Skeletal muscle cell (primary cell): ENCODE measurements at places on chromosomes 5 and 9.

GRCh38 chr9:127873223-127873691 lies 4.2 kb downstream of the AK1 start:
- DNase-seq: no peak

- DNase-seq: peak; percentile 37
Observed at GRCh38 chr5:56055287-56055686, 60.5 kb upstream of the IL6ST start.

DNA sequence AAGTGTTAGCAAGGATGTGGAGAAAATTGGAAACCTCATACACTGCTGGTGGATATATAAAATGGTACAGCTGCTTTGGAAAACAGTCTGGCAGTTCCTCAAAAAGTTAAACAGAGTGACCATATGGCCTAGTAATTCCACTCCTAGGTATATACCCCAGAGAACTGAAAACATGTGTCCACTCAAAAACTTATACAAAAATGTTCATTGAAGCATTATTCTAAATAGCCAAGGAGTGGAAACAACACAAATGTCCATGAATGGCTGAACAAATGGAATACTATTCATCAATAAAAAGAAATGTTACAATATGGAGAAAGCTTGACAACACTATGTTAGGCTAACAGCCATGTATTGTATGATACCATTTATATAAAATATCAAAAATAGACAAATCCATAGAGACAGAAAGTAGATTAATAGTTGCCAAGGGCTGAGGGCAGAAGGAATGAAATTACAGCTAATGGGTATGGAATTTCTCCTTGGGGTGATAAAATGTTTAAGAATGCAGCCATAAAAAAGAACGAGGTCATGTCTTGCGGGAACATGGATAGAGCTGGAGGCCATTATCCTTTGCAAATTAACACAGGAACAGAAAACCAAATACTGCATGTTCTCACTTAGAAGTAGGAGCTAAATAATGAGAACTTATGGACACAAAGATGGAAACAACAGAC lies 33.6 kb upstream of the FBP1 start:
- no peak for DNase-seq

- no peak for DNase-seq
Observed at GRCh38 chr9:134100040-134100439, 32.2 kb upstream of the BRD3 start.

GRCh38 chr5:143435210-143435657 lies 31.7 kb upstream of the NR3C1 start:
- DNase-seq: no peak

DNA sequence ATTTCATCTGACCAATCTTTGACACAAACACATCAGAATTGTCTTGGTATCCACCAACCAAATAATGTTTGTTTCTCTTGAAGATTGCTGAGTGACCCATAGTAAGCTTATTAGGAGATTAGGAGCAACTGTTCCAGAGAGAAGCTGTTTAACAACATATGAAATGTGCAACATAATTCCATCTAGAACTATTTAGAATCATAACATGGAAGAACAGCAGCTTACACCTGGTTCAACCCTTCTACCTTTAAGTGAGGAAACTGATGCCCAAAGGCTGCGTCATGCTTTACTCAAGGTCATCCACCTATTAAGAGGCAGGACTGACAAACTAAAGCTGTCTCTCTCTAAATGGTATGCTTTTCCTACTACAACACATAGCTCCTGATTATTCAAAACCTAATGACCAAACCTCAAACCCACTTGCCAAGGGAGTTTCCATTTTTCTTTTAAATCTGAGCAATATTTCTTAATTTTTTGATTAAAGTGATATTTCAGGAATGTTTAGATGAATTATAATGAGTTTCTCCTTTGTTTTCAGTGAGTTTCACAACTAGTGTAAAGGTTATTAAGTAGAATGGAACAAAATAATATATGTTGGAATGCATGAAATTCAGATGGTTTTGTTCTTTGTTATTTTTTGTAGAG lies 545.9 kb downstream of the RAB3C start:
- DNase-seq: no peak

DNA sequence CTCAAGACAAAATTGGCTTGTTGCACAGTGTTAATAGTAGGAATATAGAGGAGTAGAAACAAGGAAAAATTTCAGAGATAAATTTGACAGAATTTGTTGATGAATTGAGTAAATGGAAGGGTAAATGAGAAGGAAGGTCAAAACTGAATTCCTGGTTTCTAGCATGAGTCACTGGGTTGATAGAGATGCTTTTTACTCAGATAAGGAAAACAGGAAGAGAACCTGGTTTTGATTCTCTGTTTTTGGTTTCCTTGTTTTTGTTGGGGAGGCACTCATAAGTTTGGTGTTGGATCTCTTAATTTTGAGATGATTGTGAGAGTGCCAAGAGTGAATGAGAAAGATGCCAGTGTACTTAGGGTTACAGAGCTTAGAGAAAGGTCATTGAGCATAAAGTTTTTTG lies 7.1 kb downstream of the LRRC70 start:
- DNase-seq: no peak

DNA sequence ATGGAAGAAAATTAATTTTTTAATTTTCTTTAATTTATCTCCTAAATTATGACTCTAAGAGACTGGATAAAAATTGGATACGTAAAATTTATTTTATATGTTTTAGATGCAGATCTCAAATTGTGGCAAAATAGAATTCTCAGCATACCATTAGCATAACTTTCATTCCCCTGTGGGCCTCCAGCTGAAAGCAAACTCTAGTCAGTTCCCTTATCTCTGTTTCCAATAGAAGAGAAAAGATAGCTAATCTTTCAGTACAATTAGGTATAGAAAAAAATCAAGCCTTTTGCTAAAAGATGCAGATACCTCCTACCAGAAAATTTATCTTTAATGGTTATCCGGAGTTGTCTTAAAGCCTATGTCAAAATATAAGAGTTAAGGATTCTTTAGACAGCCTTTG lies 1530.6 kb downstream of the EFNA5 start:
- DNase-seq: no peak

DNA sequence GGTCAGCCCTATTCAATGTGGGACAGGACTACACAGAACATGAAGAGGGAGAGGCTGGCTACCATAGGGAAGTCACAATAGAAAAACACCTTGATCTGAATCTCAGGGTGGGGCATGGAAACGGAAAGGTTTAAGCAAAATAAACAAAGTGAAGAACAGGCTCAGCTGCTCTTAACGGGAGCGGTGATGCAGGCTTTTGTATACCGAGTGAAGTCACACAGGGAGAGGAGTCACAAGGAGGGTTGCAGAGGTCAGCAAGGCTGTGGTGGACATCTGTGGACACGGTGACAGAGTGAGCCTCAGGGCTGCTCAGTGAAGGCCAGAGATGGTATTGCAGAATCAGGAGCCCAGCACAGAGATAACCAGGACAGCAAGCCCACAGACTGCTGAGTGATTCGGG lies 30.6 kb upstream of the SEMA4D start:
- DNase-seq: no peak

DNA sequence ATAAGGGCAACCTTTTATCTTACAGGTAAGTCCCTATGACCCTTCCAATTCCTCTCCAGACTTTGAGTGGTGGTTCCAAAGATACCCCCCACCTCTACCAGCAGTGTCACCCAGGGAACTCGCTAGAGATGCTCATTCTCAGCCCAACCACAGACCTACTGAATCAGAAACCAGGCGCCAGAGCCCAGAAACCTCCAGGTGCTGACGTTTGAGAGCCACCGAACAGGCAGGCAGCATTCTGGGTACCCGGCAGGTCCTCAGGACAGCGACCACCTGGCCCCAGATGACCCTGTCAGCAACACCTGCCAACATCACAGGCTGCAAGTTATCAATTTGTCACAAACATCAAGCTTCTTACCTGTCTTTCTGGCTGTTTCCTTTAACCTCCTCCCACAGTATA lies 19.5 kb downstream of the RAPGEF1 start:
- no peak for DNase-seq

DNA sequence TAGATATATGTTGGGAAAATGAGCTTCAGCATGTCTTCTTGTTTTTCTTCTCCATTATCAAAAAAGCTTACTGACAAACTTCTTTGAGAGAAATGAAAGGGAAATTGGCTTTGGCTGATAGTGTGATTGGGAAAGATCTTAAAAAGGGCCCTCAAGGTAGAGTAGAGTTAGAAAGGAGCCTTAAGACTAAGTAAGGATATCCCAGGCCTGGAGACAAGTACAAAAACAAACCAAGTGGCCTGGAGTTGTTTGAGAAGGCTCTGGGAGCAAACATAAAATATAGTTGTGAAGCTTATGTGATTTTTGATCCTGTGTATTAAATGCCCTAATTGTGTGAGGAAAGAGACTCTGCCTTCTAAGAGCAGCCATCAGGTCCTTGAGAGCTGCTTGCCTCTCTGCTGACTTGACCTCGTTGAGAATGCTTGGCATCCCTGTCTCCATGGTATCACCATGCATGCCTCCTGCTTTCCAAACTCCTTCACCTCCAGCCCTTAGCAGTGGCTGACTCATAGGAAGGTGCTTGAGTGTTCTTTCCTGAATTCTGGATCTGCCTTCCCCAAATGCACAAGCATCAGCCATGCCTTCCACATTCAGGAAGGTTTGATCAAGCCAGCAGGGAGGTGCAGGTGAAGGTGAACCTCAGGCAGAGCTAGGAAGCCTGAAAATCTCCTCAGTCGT lies 78.9 kb downstream of the SMARCA2 start:
- no peak for DNase-seq

GRCh38 chr9:69223605-69224004 lies 49.5 kb downstream of the TJP2 start:
- DNase-seq: peak; percentile 23

GRCh38 chr9:114694146-114694545 lies 12.2 kb upstream of the TEX48 start:
- DNase-seq: no peak

DNA sequence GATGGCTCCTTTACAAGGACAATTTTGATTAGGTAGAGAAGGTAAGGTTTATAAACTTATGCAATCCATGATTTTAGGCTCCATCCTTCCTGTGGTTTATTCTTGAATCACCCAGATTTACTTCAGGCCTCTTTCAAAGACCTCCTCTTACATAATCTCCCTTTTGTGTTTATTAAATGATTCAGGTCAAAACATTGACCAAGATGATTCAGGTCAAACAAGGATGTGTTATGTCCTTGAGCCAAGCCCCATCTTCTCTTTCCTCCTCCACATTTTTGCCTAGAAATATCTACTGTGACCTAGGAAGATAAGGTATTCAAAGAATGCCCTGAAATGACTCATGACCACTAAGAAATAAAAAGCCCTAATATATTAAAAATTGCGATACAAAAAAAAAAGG lies 31.8 kb upstream of the TLR4 start:
- DNase-seq: peak; percentile 32

GRCh38 chr5:53582225-53582624 lies 21.8 kb downstream of the NDUFS4 start:
- no peak for DNase-seq

GRCh38 chr5:10506535-10506934 lies 57.3 kb upstream of the ANKRD33B start:
- no peak for DNase-seq

DNA sequence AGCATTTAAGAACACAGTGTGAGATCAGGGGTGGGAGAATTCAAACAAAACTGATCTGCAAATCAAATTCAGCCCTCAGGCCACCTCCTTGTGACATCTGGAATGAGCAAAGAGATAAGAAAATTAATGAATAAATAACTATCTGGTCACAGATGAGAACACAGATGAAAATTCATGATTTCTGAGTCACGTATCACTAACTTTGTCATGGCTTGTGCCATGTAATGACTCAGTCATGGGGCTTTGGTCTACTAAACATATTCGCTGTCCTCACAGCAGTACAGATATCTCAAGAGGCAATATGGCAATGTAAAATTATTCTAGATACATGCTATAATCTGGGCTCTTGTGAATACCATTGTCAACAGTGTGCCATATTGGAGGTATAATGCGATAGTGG lies 274.4 kb downstream of the MAN2A1 start:
- no peak for DNase-seq

DNA sequence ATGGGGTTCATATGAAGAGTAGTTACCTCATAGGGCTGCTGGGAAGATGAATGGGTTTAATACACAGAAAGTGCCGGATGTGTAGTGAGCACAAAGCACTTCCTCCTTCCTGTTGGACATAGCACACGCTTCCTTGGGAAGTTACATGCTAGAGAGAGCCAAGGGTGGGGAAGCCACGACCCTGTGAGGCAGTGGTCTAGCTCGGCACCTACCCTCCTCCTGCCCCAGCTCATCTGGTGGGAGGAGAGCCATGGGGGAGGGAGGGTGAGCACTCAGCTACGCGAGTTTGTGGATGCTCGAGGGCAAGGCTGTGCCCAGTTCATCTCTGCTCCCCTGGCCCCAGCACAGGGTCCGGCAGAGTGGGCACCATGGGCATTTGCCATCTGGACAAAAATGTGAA lies 43.6 kb upstream of the NEK6 start:
- no peak for DNase-seq

DNA sequence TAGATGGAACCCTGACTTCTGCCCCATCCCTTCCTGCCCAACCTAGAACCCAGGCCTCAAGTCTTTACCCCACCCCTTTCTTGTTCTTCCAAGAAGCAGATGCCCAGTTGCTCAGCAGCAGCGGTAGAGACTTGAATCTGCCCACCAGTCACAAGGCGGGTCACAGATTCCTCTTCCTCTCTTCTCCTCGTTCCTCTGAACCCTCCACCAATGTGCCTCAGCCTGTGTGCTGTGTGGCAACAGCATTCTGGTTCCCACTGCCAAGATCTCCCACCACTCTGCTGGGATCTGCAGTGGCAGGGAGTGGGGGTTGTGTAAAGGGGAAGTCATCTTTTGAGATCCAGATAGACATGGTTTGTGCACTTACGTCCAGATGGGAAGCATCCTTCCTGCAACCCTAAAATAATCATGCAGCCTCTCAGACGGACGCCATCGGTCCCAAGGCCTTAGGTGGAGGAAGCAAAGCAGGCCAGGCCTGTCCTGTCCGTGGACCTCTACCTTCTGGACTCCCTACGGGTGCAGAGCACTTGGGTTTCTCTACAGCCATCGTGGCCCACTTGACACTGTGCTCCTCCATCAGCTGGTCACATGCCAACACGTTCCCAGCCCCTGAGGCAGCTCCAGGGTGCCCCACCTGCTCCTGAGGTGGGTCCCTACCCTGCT lies 7.7 kb upstream of the RPL26L1 start:
- no peak for DNase-seq

DNA sequence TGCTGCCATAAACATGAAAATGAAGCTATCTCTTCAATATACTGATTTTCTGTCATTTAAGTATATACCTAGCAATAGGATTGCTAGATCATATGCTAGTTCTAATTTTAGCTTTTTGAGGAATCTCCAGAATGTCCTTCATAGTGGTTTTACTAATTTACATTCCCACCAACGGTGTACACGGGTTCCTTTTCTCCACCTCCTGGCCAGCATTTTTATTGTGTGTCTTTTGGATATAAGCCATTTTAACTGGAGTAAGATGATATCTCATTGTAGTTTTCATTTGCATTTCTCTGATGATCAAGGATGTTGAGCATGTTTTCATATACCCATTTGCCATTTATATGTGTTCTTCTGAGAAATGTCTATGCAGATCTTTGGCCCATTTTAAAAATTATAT lies 446.5 kb downstream of the GABRG2 start:
- DNase-seq: no peak

DNA sequence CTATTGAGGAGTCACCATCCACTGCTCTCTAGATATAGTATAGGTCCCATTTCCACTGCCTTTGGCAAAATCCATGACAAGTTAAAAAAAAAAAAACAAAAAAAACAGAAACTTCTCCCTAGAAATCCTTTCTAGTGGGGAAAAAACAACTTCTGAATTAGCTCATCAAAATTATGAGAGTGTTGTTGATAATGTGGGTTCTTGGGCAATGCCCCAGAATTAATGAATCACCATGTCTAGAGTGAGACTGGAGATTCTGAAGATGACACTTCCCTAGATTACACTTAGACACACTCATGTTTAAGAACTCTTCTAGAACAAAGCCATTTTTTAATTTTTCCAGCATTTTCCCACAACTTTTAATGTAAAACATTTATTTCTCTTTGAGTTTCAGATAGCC lies 728.0 kb upstream of the C9orf72 start:
- DNase-seq: no peak
